Cortex of kidney (tissue), 1 donor: ENCODE measurements at places on chromosomes 13 and 19.

DNA sequence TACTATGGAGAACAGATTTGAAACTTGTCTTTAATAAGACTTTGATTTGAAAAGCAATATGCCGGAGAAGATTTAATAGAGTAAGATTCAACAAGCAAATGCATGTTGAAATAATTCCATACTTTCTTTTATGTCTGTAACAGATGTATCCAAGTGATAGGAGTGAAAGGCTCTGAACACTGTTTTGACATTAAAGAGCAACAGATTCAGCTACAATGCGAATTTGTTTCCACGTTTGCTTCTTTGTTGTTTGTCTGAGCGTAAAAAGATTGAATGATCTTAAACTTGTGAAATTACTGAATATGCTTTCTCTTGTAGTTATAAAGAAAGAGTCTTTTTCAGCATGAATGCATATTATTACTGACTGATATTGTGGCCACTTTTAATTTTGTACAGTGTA lies 2612.9 kb downstream of the PCDH9 start:
- no peak for DNase-seq

DNA sequence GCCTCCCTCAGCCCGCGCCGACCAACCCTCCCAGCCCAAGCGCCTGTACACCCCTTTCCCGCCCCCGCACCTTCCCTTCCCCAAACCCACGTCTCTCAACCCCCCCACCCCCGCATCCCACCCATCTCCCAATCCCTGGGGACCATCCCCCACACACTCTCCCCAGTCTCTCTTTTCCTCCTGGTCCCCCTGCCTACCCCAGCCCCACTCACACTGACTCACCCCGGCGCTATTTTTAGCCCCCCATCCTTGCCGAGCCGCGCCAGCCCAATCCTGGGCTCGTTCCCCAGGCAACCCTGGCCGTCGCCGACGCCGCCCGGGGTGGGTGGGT lies 11.7 kb downstream of the CIC start:
- no peak for DNase-seq

DNA sequence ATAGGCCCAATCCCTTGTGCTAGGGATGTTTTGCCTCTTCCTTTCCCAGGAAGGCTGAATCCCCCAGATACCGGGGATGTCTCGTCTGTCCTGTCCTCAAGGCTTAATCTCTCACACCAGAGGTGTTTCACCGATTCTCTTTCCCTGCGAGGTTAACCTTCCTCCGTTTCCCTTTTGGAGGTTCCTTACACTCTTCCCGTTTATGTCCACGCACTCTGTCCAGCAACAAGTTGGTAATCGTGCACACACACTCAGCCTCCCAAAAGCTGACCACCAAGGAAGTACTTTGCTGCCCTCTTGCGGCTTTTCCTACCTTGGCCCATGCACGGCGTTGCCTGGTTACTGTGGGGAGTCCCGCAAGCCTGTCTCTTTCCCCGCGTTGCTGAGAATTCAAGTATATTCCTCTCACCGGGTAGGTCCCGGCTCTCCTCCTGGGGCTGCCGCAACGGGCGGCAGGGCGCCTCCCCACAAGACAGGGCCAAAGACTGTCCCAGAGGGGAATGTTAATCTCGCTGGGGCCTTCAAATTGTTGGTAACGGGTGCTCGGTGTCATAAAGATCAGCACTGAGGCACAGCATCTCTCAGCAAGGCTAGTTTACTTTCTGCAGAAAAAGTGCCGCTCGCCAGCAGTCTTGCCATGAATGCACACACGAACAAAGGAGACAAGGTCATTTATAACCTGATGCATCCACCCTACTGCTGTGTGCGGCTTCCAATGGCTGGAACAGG lies 36.7 kb upstream of the CD177 start:
- no peak for DNase-seq

DNA sequence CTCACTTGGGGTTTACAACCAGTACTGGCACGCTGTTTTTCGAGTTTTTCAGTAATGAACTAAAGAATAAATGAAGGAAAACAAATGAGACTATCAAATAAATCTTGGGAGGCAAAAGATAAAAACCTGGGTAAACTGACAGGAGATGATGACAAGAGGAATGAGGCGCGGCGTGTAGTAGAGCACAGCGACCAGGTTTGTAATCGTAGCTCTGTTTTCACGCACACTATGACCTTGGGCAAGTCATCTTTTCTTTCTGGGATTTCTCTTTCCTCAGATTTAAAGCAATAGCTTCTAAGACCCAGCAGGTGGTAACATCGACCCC lies 419 bp downstream of the MRPS31 start:
- no peak for DNase-seq

DNA sequence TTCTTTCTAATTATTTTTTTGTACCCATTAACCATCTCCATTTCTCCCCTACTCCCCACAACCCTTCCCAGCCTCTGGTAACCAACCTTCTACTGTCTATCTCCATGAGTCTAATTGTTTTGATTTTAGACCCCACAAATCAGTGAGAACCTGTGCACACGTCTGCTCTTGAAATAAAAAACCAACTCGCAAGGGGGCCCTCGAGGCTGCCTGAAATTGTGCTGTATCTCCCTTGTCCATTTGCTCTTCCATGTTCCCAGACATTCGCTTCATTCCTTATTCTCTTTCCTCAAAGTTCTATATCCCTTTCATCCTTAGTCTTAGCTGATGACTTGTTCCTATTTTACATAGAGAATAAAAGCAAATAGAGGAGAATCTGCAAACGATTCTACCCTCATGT lies 95.0 kb downstream of the GPC5 start:
- no peak for DNase-seq

DNA sequence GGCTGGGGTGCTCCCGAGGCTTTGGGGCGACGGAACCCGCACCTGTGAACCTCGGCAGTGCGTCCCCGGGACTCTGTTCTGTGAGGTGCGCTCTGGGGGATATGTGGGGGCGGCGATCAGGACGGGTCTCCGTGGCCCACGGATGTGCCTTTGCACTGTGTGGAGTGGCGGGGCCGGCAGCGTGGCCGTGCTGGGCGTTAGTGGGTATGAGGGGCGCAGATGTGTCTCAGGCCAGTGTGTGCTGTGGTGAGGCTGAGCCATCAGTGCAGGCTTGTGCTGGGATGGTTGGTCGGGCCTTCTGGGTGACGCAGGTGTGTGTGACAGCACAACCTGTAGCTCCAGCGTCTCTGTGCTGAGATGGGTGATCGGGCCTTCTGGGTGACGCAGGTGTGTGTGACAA lies 16.9 kb downstream of the ZNF331 start:
- DNase-seq = no peak

- DNase-seq = no peak
Observed at GRCh38 chr19:16542910-16543472, 754 bp upstream of the CHERP start.

DNA sequence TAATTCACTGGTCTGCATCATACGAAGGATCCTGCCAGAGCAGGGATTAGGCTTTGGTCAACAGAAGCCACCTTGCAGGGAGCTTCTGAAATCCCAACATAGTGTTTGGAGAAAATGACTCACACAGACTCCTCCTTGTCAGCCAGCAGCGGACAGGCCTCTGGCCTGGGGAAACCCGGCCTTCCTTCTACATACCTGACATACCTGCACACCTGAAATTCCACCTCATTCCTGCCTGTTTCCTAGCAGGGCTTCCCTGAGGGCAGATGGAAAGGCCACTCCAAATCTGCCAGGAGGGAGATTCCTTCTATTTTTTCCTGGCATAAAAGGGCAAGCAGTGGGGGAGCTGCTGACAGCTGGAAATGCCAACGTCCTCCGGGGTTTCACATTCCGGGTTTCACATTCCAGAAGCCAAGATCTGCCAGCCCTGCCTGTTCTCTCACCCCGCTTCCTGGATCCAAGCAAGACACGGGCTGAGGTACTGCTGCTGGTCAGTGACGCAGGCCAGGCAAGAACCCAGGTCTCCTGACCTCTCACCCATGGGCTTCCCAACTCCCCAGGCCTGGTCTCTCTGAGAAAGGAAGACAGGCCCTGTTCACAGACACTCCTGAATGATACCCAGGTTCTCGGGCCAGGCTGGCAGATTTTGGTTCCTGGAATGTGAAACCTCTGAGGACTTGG lies 18.2 kb upstream of the IGFL1 start:
- no peak for DNase-seq

DNA sequence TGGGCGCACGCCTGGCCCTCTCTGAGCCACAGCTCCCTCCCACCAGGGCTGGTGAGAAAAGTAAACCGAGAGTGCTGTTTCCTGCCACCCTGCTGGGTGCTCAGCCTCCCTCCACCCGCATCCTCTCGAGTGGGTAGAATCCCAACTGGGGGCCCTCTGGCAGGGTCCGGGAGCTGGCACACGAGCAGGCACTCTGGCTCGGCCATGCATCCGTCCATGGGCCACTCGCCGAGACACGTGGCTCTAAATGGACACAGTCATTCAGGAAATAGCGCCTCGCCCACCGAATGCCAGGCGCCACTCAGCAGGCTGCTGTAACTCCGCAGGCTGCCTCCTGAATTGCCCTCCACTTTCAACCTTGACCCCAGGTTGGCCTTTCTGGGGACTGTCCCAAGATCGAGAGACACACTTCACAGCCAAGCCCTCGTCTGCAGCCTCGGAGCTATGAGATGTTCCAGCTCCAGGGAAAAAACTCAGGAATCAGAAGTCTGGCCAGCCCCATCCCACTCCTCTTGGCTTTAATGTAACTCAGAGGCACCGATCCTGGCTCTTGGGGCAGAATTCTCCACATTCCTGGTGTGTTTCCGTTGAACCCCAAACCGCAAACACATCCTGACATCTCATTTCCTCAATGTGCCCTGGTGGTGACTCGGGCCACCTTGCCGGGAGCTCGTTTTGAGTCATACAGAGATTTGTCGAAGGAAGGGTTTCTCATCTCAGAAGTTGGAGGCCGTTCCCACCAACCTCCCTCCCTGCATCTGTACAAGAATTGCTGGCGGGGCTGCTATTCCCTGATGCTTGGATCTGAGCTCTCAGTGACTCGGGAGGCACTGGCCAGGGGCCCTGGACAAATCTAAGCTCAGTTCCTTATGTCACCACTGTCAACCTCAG lies 14.1 kb downstream of the KLF2 start:
- DNase-seq = no peak

- DNase-seq = no peak
Observed at GRCh38 chr19:47430041-47430802, 10.9 kb upstream of the MEIS3 start.

- no peak for DNase-seq
Observed at GRCh38 chr13:35954207-35954560, 177.0 kb downstream of the DCLK1 start.

- no peak for DNase-seq
Observed at GRCh38 chr13:106296723-106297122, 238.7 kb downstream of the EFNB2 start.

DNA sequence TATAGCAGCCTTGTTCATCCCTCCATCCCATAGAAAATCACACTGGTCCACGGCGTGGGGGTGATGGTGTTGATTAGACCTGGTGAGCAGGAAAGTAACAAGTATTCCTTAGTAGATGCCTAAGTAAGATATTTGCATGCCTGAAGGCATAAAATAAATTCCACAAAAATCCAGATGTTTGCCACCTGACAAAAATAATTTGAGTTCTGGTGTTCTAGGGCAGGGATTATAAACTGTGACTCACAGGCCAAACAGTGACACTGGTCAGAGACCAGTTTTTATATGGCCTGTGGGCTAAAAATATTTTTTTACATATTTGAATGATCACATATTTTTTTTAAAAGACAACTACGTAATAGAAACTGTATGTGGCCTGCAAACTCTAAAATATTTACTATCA lies 310.7 kb downstream of the RFC3 start:
- no peak for DNase-seq

GRCh38 chr13:59733744-59734143 lies 430.0 kb downstream of the DIAPH3 start:
- DNase-seq = no peak

DNA sequence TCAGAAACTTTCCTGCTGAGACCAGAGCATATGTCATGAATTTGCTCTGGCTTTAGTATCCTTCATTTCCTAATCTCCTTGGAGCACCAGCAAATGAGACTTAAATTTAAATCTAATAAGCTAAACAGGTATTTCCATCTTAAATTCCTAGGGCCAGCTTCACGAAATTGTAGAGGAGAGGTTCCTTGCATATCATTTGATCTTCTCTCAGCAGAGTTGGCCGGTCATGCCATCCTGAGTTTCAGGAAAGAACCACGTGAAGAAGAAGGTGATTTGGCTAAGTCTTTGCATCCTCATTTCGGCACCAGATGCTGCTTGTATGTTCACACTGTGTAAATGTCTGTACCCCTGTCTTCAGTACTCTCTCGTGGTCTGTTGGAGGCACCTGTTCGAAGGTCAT lies 370.4 kb upstream of the NBEA start:
- DNase-seq = no peak

GRCh38 chr13:24910502-24911132 lies 146.6 kb downstream of the RNF17 start:
- DNase-seq = no peak

- no peak for DNase-seq
Observed at GRCh38 chr19:32233885-32234284, 111.5 kb upstream of the ZNF507 start.

DNA sequence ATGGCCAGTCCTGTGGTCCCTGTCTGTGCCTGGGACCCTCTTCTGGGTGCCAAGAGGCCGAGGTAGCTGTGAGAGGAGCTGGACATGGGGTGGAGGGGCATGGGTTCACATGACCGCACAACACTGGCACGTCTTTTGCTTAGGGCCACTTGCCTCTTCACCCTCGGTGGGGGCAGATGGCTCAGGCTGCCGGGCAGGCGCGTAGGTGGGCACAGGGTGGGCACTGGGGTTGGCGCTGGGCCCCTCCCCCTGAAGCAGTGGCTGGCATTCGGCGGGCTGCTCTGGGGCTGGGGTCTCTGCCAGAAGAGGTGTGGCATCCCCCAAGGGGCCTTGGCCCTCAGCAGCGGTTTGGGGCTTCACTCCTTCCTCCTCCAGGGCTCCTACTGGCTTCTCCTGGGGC lies 8.4 kb downstream of the PALM3 start:
- DNase-seq = no peak

- no peak for DNase-seq
Observed at GRCh38 chr13:21333186-21333585, 125.9 kb downstream of the ZDHHC20 start.
